ENCODE measurements at places on chromosomes 3 and 15.
A peak's percentile ranks its signal among the peaks of the same experiment; 100 is the strongest.

- DNase-seq, result no peak
Measured at GRCh38 chr3:157129803-157130466, 30.0 kb downstream of the CCNL1 start.

GRCh38 chr3:64878362-64878761, 190.6 kb upstream of the ADAMTS9 start:
- DNase-seq, result no peak

DNA sequence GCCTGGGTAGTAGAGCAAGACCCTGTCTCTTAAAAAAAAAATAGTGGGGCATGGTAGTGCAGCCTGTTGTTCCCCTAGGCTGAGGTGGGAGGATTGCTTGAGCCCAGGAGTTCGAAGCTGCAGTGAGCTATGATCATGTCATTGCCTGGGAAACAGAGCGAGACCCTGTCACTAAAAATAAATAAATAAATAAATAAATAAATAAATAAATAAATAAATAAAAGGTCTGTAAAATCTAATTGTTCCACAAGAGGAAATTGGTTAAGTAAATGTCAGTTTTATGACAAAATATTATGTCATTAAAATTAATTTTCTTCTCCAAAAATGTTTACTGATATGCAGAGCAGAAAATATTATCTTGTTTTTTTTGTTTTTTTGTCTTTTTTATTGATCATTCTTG, 5.3 kb downstream of the CRELD1 start:
- DNase-seq, result no peak

GRCh38 chr15:76514282-76514681, 177.7 kb downstream of the ISL2 start:
- DNase-seq, result peak; percentile 50

- no peak for DNase-seq
Measured at GRCh38 chr15:41559239-41559782, 299 bp downstream of the TYRO3 start.

GRCh38 chr15:43930079-43930478, 103.3 kb downstream of the WDR76 start:
- no peak for DNase-seq

Data from NCI-H1694 treated with DMSO at 0.1 percent for 48 hours (cell line).